NCI-H345 (cell line): ENCODE measurements at places on chromosomes 13 and 19.

- no peak for DNase-seq
Measured at GRCh38 chr13:58989556-58989955, 1174.2 kb downstream of the DIAPH3 start.

GRCh38 chr19:12482509-12482886, 2.1 kb downstream of the ZNF709 start:
- DNase-seq, result no peak

GRCh38 chr19:54262066-54262465, 5.0 kb upstream of the LILRB5 start:
- no peak for DNase-seq

- DNase-seq, result no peak
Measured at GRCh38 chr13:75877071-75877470, 240.9 kb downstream of the LMO7 start.

DNA sequence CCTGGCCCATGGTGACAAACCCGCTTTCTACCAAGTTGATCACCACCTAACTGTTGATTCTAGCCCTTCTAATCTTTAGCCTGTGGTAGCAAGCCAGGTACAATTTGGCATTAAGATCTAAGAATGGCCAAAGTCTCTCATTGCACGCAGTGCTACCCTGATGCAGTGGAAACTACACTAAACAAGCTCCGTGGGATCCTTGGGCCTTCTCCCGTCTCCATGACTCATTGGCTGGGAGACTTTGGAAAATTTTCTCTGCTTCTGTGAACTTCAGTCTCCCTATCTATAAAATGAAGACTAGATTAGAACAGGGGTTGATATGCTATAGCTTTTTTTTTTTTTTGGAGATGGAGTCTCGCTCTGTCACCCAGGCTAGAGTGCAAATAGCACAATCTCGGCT, 223.0 kb downstream of the TSHZ3 start:
- DNase-seq, result no peak

DNA sequence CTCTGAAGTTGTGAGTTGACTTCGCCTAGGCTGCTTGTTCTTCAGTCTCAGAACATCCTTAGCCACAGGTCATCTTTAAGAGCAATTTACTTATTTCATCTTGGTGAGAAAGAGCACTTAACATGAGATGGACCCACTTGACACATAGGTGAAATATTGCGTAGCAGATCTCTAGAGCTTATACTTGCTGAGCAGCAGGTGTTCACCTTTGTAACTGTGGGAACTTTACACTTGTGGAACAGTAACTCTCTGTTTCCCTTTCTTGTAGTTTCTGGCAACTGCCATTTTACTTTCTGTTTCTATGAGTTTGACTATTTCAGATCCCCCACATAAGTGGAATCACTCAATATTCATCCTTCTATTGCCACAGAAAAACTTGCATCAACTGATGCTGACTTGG, 95.7 kb downstream of the SLC10A2 start:
- DNase-seq, result no peak

DNA sequence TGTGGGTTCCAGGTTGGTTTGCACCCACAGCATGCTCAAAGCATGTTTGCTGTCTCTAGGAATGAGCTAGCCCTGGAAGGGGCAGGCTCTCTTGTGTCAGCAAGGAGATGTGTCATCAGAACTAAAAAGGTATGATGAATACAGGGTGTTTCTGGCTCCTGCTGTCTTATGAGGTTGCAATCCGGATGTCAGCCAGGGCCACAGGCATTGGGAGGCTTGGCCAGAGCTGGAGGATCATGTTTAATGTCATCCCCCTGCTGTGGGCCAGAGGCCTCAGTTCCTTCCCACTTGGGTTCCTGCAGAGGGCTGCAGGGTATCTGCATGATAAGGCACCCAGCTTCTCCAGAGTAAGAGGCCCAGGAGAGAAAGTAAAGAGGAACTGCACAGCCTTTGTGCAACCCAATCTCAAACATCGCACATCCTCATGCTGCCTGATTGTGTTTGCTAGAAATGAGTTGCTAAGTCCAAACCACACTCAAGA, 193.6 kb downstream of the COL4A1 start:
- DNase-seq, result no peak

GRCh38 chr13:109698779-109699178, 87.6 kb downstream of the IRS2 start:
- no peak for DNase-seq

DNA sequence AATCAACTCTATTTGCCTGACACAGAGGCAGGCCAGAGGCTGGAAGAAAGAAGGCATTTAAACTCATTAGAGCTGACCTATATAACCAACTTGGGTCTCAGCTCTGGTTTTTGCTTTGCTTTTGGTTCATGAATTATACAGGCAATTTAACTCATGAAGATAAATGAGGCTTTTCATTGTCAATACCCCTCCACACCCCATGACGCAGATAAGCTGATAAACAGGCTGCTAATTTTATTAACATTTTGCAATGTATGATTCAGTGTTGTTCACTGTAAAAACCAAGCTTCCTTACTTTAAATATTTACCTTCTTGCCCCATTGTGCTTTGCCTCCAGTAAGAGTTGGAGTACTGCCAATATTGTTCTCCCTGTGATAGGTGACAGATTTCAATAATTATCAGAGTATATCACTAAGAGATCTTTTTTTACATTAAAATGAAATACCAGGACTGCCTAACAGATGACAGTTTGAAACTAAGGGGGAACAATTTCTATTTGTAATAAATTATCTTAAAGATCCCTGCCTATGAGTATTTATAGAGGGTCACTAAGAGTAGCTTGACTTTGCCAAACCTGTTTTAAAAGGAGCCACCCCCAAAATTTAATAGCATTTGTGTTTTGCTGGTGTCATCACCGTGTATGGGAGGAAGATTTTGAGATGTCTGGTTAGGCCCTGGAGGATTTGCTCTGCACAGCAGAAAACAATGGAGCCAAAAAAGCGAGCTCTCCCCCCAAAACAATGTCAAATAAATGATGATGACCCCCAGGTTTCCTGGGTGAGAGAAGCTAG, 472.7 kb upstream of the NBEA start:
- DNase-seq, result peak; percentile 38

GRCh38 chr13:43143591-43143990, 120.2 kb downstream of the DNAJC15 start:
- no peak for DNase-seq

GRCh38 chr13:26198116-26198515, 24.0 kb downstream of the RNF6 start:
- no peak for DNase-seq

GRCh38 chr19:6458695-6459261, 814 bp downstream of the SLC25A23 start:
- DNase-seq, result no peak

GRCh38 chr19:45969676-45970075, 4.0 kb downstream of the NOVA2 start:
- no peak for DNase-seq

- DNase-seq, result no peak
Measured at GRCh38 chr19:1018932-1019615, 1.8 kb downstream of the TMEM259 start.

GRCh38 chr19:39953915-39954314, 17.1 kb upstream of the PSMC4 start:
- no peak for DNase-seq

- DNase-seq, result no peak
Measured at GRCh38 chr19:35099155-35099896, 16.3 kb upstream of the FXYD3 start.

DNA sequence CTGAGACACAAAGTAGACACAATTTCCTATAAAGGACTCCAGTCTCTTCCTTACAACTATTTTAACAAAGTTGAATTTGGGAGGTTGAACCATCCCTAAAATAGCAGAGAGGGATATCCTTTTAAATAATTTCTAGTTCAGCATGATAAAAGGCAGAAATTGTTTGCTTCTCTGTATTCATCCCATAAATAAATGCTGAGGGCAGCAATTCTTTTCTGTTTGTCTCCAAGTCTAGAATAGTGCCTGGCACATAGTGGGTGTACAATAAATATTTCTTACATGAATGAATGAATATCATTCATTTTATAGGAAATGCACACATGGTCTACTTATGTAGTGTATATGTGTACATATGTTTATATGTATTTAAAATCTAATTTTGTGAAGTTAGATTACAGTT, 12.3 kb downstream of the COL4A1 start:
- DNase-seq, result no peak

GRCh38 chr19:14106840-14107239, 10.7 kb downstream of the PRKACA start:
- no peak for DNase-seq

DNA sequence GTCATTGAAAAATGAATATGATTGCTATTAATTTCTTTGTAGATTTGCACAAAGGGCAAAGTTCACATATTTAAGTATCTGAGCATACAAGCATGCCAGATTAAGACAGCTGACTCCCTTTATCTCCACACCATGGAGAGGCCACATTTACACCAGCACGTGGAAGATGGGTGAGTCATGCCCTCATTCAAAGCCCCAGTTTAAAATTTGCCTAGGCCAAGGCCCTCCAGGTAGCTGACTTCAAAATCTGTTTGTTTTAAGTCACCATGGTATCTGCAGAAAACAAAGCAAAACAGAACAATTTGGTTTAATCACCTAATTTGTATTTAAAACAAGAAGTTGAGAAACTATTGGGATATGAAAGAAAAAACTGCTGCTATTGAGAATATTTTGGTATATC, 109.2 kb downstream of the ESD start:
- DNase-seq, result no peak

DNA sequence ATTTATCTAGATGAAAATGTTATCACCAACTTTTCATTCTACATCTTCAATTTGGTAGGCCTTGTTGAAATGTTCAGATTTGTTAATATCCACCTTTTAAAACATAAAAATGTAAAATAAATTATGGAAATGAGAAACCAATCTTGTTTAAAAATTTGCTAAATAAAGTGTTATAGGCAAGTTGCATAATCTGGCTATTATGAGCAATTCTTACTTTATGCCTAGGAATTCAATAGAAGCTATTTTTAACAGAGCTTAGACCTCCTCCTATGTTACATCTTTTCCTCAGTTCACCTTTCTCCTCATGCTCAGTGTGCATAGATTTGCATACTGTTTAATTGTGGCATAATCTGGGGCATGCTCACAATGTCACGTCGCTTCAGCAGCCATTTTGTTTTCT, 87.9 kb upstream of the POSTN start:
- DNase-seq, result no peak

GRCh38 chr13:72246396-72246795, 379.4 kb upstream of the DACH1 start:
- DNase-seq, result no peak

GRCh38 chr19:21317821-21318220, 11.4 kb downstream of the ZNF708 start:
- no peak for DNase-seq

GRCh38 chr19:34759218-34759917, 13.6 kb downstream of the ZNF599 start:
- DNase-seq, result no peak

GRCh38 chr13:31204592-31204991, 4.8 kb downstream of the B3GLCT start:
- no peak for DNase-seq

GRCh38 chr13:77544758-77545338, 9.3 kb downstream of the SCEL start:
- no peak for DNase-seq

DNA sequence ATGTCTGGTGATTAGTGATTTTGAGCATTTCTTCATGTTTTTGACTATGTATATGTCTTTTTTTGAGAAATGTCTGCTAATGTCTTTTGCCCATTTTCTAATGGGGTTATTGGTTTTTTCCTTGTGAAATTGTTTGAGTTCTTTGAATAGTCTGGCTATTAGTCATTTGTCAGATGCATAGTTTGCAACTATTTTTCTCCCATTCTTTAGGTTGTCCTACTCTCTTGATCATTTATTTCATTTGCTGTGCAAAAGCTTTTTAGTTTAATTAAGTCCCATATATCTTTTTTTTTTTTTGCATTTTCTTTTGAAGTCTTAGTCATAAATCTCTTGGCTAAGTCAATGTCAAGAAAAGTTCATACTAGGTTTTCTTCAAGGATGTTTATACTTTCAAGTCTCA, 449.8 kb downstream of the DACH1 start:
- DNase-seq, result no peak

DNA sequence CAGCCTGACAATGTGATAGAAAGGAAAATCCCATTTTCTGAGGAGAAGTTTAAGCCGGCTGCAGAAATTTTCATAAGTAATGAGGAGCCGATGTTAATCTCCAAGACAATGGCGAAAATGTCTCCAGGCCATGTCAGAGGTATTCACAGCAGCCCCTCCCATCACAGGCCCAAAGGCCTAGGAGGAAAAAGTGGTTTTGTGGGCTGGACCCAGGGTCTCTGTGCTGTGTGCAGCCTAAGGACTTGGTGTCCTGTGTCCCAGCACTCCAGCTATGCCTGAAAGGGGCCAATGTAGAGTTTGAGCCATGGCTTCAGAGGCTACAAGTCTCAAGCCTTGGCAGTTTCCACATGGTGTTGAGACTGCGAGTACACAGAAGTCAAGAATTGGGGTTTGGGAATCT, 32.9 kb upstream of the GPC6 start:
- no peak for DNase-seq

- DNase-seq, result peak; percentile 3
Measured at GRCh38 chr13:108755083-108755482, 125.7 kb downstream of the MYO16 start.

- DNase-seq, result no peak
Measured at GRCh38 chr13:65011378-65011777, 2218.8 kb downstream of the PCDH9 start.

GRCh38 chr19:53365134-53365898, at the start of gene ZNF525:
TSS of gene ZNF525 (plus strand) at chr19:53365705. CDS start at chr19:53372282, 6,577 bp downstream.
- peak; percentile 90 for DNase-seq

GRCh38 chr19:15666883-15667282, 6.0 kb upstream of the CYP4F12 start:
- DNase-seq, result no peak
